ENCODE measurements at places on chromosomes 12 and 14.

DNA sequence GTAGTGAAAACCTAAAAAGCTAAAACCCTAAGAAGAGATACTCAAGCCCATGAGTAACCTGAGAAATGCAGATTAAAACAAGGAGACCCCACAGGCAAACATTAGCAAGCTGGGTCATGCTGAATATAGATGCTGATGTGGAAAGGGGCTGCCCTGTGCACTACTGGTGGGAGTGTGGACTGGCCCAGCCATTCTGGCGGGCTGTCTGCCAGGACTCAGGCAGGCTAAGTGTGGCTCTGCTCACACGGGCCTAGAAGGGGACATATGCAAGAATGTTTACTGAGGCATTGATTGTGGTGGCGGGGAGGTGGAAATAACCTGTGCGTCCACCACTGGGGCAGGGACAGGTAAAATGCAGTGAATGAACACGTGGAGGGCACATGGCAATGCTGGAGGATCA is 48.3 kb downstream of the SPTB start:
- DNase-seq: no peak

DNA sequence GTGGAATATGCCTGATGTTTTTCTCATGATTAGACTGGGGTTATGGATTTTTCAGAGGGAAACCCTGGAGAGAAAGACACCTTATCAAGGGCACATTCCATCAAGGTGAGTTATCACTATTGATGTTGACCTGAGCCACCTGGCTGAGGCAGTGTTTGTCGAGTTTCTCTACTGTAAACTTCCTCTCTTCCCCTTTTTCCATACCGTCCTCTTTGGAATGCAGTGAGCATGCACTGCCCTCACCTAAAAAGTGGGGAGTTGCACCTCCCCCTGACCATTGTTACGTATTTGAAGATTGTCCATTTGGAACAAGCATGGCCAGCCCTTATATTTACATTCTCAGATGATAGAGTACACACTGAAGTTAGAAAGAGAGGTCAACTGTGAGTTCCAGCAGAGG is 53.9 kb upstream of the PWP1 start:
- DNase-seq: no peak

DNA sequence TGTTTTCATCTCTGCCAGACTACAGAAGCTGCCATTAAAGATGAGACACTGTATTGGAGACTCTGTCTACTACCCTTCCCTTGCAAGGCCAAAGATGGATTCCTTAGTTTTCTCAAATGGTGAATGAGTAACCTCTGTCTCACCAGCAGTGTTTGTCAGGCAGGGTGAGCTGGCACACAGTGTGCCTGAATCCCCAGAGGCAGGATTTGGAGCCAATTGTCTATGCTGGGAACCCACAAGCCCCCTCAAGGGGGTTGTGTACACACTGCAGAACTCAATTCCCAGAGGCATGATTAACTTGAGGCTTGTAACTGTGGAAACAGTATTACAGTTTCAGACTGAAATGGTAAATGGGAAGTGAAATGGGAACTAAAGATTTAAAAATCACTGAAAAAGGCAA is 136.8 kb upstream of the PTPRB start:
- DNase-seq: no peak

DNA sequence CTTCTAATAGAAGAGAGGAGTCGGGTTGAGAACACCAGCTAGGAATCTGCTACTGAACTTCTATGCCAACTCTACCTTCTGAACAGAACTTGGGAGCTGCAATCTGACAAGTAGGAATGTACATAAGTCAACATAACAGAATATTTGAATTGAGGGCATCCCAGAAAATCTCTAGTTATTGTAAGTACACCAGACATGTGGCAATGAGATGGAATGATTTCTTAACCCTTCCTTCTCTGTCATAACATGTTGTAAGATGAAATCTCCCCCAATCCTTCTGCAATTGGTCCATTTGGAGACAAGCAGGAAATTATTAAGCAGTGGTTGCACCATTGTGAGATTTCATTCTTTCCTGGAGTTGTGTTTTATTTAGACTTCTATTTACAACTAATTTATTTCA is 68.7 kb upstream of the TMPO start:
- no peak for DNase-seq

- no peak for DNase-seq
These were observed 4.2 kb downstream of the DENND5B start for GRCh38 chr12:31586728-31587127.

GRCh38 chr12:47817272-47818006 is 2.3 kb downstream of the HDAC7 start:
- no peak for DNase-seq

GRCh38 chr14:69814397-69814796 is 17.4 kb upstream of the SLC10A1 start:
- no peak for DNase-seq

DNA sequence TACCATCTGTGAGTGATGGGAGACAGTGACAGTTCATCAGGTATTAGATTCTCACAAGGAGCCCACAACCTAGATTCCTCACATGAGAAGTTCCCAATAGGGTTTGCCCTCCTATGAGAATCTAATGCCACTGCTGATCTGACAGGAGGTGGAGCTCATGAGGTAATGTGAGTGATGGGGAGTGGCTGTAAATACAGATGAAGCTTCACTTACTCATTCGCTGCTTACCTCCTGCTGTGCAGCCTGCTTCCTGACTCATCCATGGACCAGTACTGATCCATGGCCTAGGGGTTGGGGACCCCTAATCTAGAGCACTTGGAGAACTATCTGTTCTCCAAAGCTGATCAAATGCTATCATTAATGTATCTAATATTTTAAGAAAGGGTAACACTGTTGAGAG is 17.7 kb downstream of the CLEC2D start:
- DNase-seq: no peak

DNA sequence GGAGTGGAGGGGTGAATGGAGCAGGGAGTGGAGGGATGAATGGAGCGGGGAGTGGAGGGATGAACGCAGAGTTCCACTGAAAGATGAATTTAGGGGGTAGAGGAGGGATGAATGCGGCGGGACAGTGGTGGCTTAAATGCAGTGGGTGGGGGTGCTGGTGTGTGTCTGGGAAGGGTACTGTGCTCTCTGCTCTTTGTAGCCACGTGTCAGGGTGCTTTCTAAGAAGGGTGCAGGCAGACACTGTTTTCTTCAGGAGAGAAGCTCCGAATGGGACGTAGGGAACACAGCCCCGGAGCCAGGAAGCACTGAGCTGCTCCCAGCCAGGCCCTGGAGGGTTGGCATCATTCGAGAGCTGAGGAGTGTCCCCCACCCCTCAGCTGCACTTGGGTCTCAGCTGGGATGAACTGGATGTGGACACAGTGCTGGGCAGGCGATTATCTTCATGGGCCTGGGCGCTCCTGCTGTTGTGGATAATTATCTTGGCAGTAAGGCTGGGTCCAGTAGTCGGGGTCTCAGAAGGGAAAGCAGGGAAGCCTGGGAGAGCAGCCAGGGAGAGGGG is 9.5 kb upstream of the CEP170B start:
- no peak for DNase-seq

DNA sequence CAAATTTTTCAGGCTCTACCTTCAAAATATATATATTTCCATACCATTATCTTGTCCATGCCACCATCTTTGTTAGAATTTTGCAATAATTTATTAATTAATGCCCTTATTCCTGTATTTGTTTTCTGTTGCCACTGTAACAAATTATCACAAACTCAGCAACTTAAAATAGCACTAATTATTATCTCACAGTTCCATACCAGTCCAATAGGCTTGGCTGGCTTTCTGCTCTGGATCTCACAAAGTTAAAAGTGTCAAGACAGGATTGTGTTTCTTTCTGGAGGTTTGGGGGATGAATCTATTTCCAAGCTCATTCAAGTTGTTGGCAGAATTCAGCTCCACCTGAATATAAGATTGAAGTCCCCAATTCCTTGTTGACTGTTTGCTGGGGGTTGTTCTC is 58.6 kb upstream of the SLC38A4 start:
- DNase-seq: no peak

DNA sequence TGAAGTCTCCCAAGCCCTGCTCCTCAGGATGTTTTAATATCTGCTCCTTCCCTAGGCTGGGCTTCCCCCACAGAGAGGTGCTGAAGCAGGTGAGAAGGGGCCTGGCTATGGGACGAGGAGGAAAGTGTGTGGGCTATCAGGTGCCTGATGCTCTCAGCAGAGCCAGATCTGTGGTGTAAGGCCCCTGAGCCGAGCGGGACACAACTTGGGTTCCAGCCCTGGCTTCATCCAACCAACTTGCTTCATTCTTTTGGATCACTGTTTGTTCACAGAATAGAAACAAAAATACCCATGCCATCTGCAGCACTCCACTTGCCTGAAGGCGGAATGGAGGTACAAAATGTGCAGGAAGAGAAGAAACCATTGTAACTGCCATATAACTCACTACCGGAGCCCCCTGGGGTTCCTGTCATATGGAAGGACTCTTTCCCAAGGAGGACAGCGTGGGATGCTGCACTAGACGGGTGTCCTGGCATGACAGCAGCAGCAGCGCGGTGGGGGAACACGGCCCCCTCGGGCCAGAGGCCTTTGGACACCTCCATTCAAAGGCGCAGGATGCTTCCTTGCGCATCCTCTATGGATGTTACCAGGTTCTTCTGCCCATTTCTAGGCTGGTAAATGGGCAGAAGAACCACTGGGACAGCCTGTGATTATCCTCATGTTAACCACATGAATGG is 95.8 kb downstream of the CRACR2A start:
- DNase-seq: no peak

- no peak for DNase-seq
These were observed 186.6 kb downstream of the PAX9 start for GRCh38 chr14:36848213-36848612.

Data from omental fat pad (tissue), 4 donors.